Fibroblast of upper back skin (primary cell): ENCODE measurements at places on chromosomes 2 and 18.

- no peak for DNase-seq
These were observed 566.9 kb downstream of the BCL11A start for GRCh38 chr2:59986511-59986910.

DNA sequence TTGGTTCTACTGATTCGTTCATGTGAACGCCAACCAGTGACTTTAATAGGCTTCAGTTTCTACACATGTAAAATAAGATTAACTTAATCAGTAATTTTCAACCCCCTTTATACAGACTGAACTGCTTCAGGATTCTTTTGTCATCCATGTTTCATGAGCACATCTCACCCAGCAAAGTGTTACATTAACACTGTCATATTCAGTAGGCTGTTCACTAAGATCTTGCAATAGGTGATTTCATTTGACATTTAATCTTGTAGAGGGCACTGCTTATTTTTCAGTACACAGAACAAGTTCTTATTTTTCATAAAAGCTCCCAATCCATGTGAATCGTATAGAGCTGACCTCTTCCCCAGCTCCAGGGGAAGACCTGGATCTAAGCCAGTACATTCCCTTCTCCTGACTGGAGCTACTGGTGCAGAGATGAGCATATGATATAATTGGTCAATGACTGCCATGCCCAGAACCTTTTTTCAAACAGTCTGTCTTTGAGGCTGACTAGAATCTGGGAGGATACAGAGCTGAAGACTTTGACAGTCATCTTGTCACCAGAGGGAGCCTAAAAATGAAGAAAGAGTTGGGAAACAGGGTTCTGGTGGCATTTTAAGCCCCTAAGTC is 72.2 kb upstream of the CHRNA1 start:
- peak; percentile 98 for DNase-seq

DNA sequence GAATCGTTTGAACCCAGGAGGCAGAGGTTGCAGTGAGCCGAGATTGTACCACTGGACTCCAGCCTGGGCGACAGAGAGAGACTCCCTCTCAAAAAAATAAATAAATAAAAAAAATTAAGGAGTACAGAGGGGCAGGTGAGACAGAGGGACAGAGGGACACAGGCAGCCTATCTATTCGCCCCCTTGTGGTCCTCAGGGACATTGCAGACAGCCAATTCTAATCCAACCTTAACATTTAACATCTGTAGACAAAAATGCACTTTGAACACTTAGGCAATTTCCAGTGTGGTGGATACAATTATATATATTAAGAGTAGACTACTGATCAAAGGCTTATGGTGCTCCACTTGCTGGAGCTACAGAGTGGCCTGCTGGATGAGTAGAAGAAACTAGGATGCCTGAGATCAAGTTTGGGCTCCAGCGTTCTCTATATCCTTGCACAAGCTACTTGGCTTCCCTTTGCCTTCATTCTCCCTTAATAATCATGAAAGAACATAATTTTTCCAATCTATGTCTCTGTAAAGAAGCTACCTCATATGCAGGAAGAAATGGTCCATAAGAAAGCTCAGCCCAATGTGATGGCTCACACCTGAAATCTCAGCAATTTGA is 8.2 kb upstream of the SMARCAL1 start:
- DNase-seq: peak; percentile 37

DNA sequence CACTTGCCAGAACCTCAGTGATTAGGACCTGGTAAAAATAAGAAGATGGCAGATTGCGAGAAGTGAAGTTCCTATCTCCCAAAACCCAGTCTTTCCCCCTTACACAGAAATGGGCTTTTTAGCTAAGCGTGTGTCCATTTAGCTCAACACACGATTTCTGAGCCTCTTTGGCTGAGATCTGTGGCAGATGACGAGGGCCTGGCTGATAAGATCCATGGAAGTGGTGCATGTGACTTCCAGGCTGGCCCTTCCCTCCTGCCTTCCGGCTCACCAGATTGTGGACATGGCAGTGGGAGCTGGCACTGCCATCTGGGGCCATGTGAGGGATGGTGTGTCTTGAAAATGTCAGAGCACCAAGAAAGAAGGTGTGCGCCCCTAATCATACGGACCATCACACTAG is 41.0 kb upstream of the ZFP36L2 start:
- no peak for DNase-seq

DNA sequence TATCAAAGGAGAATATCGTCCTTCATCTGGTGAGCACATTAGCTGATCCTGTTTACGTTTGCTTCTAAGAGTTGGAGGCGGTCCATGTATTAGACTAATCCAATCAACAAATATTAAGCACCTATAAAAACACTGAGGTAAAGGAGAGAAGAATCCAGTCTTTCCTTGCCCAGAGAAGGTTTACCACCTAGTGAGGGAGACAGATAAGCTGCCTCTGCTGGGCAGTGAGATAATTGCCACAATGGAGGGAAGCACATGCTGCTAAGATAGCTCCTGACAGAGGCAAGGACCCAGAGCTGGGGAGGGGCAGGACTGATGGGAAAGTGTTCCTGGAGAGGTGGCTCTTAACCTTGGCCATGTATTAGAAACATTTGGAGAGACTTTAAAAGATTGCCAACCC is 36.7 kb upstream of the ST8SIA5 start:
- DNase-seq: no peak

DNA sequence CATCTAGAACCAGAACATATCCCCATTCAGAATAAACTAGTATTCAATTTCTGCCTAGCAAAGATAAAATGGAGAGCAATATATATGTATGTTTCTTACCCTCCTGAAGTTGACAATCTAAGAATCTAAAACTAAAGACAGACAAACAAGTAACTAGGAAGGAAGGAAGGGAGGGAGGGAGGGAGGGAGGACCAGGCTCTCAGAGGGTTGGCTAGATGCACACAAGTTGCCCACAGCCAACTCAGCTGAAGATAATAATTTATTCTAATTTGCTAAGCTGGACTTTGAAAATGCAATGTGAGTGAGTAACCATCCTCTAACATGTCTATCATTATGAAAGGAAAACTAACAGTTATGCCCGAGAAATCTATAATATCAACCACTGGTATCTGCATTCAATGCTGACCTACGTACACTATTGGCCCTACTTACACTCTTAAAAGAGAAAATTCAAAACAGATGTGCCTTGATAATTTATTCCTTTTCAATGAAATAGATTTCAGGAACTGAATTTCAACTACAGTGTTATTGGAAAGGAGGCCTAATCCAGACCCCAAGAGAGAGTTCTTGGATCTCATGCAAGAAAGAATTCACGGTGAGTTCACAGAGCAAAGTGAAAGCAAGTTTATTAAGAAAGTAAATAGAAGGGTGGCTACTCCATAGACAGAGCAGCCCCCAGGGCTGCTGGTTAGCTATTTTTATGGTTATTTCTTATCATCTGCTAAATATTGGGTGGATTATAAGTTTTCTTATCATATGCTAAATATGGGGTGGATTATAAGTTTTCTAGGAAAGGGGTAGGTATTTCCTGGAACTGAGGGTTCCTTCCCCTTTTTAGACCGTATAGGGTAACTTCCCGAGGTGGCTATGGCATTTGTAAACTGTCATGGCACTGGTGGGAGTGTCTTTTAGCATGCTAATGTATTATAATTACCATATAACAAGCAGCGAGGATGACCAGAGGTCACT is 288.5 kb upstream of the SLC39A10 start:
- DNase-seq: peak; percentile 14

DNA sequence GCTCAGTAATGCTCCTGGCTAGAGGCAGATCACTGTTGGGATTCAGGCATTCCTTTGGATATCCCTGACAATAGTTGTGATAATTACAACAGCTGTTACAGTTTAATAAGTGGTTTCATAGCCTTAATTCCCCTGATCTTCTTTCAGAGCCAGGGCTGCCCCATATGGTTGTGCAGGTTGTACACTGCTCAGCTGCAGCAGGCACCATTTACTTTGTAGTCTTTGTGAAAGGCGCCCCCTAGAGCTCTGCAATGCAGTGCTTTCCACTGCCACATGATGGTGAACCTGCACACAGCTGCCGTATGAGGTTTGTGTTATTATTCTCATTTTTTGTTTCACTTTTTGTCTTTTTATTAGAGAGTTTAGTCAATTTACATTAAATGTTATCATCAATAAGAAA is 239.1 kb downstream of the KCNS3 start:
- peak; percentile 60 for DNase-seq

- DNase-seq: no peak
These were observed 38.4 kb upstream of the PAPOLG start for GRCh38 chr2:60717691-60718090.

DNA sequence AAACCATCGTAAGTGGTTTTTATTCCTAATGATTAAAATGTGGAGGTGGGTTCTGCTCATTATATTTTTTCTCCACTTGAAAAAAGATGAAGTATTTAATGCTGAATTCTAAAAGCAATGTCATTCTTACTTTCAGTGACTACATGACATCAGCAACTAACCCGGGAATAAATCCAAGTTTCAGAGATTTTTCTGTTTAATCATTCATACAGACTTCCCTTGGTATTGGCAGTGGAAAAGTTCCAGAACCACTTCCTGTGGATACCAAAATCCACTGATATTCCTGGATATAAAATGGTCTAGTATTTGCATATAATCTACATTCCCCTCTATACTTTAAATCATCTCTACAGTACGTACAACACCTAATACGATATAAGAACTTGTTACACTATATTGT is 128.6 kb downstream of the ZNF532 start:
- peak; percentile 96 for DNase-seq

DNA sequence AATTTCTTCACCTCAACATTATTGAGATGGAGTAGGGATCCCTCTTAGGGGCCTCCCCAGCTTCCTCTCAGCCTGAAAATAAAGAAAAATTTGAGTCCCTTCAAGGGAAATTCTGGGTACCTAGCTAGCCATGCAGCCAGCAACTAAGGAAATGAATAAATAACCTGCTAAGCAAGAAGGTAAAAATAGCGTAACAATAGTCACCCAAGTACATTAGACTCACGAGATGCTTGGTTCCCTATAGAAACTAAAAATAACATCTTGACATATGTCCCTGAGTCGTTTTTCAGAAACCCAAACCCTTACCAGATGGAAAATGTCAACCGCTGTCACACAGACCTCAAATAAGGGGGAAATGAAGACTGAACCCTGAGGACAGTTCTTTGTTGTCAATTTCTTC is 51.9 kb downstream of the CACNB4 start:
- no peak for DNase-seq

DNA sequence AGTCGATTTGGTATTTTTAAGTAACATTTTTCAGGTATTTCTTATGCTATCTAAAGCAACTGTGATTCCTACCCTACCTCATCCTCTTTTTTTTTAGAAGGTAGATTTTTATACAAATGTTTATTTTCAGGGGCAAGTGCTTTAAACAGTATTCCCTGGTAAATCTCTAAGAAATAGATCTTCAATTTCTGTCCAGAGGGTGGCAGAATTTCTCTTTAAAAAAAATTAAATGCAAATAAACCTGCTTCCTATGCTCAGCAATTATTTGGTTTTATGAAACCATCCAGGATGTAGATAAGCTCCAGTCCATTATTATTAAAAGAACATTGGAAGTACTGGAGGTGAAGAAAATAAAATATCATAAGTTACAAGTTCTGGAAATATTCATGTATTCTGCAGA is 191.9 kb downstream of the MYO3B start:
- DNase-seq: peak; percentile 8

- no peak for DNase-seq
These were observed 264.9 kb downstream of the MREG start for GRCh38 chr2:215748446-215748845.

DNA sequence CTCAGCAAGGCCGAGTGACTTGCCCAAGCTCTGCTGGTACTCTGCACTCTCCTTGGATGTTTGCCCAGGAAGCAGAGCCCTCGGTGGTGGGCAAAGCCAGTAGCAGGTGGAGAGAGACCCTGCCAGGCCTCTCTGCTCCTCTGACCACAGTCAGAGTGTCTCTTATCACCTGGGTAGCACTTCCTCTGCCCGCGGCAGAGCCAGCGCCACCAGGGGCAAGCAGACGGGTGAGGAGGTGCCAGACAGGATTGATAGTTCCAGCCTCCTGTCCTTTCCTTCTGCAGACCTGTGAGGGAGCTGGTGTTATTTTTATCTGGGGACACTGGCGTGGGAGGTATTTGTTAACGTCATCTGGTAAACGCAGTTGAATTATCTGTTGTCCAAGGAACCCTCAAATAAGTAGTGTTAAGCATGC is 152.9 kb downstream of the SMAD7 start:
- DNase-seq: no peak

- peak; percentile 80 for DNase-seq
These were observed 420.0 kb downstream of the ZEB2 start for GRCh38 chr2:144099780-144100377.

- no peak for DNase-seq
These were observed 2172.3 kb upstream of the CELF4 start for GRCh38 chr18:39737869-39738268.

GRCh38 chr2:158042245-158042644 is 59.4 kb upstream of the UPP2 start:
- DNase-seq: peak; percentile 16

- peak; percentile 62 for DNase-seq
These were observed 406.8 kb downstream of the NBAS start for GRCh38 chr2:15154297-15154696.

- DNase-seq: no peak
These were observed 108.3 kb upstream of the MAP3K20 start for GRCh38 chr2:172967036-172967982.

DNA sequence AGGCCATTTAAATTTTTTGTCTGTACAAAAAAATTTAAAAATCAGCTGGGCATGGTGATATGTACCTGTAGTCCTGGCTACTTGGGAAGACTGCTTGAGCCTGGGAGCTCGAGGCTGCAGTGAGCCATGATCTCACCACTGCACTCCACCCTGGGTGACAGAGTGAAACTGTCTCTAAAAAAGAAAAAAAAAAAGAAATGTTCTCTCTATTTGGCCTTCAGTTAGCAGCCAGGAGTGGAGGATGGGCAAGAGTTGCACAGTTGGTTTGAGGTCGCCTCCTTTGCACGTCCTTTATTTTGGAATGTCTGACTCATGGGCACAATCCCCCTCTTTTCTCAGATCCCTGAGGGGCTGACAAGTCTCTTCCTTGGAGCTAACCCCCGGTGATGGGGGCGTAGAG is 26.3 kb downstream of the ITM2C start:
- peak; percentile 43 for DNase-seq

DNA sequence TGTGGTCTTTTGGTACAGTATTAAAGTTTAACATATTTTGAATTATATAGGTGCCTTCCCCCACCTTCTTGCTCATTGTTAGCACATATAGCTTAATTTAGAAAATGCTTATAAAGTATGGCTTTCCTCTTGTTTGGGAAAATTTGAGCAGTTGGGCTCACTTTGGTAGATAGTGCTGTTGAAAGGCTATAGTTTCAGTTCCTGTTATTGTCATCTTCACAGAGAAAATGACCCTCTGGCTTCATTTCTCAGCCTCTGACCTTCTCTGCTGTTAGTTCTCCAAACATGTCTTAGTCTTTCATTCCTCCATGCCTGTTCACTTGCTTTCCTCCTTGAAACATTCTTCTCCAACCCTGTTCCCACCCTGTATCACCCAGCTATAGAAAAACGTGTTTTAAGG is 200.6 kb downstream of the WDR7 start:
- no peak for DNase-seq

GRCh38 chr2:84858123-84858522 is 22.8 kb downstream of the TRABD2A start:
- DNase-seq: no peak

DNA sequence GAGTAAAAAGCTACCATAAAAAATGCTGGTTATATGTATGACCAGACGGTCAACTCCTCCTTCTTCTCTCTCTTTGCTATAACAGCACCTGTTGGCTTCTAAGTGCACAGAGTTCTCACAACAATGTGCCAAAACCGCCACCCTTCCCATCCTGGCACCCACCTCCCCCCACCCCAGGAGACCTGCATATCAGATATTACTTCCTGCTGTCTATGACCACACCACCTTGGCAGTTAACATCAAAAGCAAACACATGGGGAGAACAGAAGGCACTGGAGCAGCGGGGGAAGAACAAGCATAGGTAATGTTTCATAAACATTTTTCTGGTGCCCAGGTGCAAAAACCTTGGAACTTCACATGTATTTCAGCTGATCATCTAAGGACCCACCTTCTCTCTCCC is 15.5 kb downstream of the SPRED2 start:
- DNase-seq: no peak
